ENCODE measurements at places on chromosomes 13 and 19.
A peak's percentile ranks its signal among the peaks of the same experiment; 100 is the strongest.

GRCh38 chr19:17997969-17998826 is 9.8 kb upstream of the ARRDC2 start:
- peak; percentile 29 for DNase-seq

DNA sequence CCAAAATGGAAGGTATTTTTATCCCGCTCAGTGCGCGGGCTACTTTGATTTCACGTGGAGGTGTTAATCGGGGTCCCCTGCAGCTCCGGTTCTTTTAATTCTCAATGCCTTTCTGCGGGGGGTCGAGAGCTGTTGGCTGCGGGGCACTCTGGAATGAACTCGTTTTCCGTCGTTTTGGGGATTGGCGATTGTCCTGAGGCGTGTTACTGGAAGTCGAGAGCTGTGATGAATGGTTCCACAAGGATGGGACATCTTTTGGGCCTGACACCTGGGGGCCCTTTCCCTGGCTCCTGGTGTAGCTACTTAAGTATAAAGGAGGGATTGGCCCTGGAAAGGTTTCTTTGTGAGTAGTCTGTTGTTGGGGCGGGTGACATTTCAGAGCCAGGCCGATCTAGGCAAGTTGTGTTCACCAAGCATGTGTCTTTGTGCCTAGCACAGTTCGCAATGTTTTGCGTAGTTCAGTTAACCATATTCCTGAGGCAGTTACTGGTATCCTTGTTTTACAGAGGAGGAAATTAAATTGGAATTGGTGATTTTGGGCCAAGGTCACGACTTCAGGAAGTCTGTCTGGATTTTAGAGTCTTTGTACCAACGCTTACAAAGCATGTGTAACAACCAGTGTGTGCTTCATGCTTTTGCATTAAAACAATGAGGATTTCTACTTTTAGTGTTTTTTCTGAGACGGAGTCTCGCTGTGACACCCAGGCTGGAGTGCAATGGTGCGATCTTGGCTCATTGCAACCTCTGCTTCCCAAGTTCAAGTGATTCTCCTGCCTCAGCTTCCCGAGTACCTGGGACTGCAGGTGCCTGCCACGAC is 846 bp downstream of the RPL13A start:
- DNase-seq, result no peak

DNA sequence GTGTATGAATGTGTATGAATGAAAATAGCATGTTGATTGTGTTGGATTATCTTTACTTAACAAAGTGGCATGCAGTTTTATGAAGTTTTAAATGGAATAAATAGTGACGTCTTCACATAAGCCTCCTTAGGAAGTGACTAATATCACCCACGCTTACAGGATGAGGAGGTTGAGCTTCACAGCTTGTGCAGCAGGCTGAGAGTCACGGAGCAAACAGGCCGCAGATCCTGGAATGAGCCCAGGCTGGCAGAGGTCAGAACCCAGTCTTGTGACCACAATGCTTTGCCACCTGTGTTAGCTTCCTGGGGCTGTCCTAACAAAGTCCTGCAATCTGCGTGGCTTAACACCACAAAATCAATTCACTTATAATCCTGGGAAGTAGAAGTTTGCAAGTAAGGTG is 20.8 kb downstream of the LAIR2 start:
- DNase-seq, result no peak

DNA sequence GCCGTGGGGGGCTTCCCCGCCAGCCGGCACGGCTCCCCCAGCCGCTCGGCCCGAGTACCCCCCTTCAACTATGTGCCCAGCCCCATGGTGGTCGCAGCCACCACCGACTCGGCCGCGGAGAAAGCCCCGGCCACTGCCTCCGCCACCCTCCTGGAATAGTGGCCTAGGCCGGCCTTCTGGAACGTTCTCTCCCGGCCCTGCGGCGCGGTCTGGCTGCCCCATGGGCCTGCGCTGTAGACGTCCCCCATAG is 9.0 kb downstream of the C19orf25 start:
- DNase-seq, result no peak

DNA sequence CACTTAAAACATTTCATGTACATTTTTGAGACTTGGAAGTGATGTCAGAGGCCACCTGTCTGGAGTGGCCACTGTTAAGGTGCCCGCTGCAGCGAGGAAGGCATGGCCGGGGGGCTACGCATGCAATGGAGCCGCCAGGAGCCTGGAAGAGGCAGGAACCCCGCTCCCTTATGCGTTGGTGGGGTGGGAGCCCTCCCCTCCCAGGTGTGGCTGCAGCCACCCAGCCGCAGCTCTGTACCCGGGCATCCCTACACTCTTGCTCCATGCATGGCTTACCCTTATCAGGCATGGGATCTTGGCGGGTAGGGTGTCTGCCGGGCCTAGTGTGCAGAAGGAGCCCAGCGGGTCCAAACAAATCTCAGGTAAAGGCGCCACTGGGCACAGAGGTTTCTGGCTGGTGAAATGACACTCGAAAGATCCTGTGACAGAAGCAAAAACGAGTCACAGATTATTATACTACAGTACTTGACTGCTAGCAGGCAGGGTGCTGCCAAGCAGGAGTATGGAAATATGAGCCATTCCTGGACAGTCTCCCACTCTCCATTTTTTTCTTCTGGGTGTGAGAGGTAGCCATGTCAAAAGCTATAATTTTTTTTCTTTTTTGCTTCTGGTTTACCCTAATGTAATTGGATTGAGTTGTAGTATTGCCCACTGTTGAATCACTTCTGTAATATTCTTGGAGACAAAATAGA is 1606.3 kb upstream of the MIR17HG start:
- DNase-seq, result no peak

GRCh38 chr13:30346153-30346788 is 38.9 kb upstream of the KATNAL1 start:
- DNase-seq, result peak; percentile 41

DNA sequence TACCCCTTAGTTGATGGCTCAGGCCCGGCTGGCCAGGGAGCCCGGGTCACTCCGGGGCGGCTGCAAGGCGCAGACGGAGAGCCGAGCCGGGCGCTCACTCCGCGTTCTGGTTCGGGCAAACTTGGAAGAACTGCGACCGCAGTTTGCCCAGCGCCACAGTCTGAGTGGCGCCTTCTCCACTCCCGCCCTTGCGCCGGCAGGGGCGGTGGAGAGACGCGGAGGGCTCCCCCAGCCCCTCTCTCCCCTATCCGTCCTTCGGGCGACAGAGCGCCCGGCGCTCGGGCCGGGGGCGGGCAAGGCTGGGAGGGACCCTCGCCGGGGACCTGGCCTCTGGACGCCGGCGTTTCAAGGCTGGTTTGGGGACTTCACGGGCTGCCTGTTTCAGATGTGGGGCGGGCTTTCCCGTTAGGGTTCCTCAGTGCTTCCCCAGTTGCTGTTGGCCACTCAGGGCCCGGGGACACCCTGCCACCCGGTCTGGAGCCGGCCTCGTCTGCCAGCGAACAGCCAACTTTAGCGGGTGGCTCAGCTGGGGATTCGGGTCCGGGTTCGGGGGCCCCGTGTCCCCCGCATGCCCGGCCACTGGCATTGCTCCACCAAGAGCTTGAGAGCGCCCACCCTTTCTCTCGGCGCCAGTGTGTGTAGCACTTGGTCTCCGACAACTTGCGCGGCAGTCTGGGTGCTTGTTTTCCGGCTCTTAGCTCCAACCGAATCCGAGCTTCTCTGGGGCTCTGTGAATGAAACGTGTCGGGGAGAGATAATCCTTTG is 1.5 kb downstream of the GPC6 start:
- peak; percentile 10 for DNase-seq

DNA sequence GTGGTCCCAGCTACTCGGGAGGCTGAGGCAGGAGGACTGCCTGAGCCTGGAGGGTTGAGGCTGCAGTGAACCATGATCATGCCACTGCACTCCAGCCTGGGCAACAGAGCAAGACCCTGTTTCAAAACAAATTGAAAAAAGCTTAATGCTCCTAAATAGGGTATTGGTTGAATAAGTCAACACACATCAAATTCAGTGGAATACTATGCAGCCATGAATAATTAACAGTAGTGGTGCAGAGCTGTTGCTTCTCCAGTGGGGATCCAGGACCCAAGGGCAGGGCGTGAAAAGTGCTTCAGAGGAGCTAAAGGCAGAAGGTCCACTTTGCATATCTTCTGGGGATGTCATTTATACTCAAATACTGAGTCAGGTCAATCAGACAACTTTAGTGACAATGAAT is 18.2 kb downstream of the SIGLEC8 start:
- DNase-seq, result no peak

DNA sequence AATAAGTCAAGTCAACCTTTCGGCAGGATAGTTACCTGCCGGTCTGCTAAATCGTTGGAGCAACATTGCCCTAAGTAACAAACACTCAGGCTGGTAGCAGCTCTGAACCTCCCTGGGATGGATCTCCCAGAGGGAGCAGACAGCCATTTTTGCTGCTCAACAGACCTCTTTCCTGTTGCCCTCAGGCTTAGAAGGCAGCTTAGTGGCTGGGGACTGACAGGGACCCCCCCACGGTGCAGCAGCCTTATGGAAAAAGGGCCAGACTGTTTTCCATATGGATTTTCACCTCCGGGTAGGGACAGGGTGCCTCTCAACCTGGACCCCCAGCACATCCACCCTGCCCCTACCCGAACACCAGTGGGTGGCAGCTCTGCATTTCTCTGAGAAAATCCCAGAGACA is 49.7 kb downstream of the UBL3 start:
- DNase-seq, result no peak

- no peak for DNase-seq
Measured at GRCh38 chr19:5714816-5715215, 5.1 kb downstream of the LONP1 start.

DNA sequence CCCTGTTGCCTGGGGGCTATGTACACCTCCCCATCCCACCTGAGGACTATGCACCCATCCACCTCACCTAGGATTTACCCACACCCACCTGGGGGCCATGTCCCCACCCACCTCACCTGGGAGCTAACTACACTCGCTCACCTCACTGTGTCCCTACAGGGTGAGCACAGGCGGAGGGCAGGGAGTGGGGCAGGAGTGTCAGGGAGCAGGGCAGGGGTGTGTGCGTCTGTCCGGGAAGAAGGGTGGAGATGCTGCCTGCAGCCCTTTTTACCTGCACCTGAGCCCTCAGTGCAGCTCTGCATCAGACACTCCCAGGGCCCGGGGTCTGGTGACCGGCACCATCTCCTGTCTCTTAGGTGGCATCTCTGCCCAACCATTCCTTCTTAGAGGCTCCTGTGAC is 10.6 kb upstream of the CPAMD8 start:
- no peak for DNase-seq

DNA sequence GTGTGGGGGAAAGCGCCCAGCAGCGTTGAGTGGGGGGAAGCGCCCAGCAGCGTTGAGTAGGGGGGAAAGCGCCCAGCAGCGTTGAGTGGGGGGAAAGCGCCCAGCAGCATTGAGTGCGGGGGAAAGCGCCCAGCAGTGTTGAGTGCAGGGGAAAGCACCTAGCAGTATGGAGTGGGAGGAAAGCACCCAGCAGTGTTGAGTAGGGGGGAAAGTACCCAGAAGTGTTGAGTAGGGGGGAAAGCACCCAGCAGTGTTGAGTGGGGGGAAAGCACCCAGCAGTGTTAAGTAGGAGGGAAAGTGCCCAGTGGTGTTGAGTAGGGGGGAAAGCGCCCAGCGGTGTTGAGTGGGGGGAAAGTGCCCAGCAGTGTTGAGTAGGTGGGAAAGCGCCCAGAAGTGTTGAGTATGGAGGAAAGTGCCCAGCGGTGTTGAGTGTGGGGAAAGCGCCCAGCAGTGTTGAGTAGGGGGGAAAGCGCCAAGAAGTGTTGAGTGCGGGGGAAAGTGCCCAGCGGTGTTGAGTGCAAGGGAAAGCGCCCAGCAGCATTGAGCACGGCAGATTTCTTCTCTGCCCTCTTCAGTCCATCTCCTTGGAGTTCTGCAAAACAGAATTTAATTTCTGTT is 138.4 kb downstream of the ATP11A start:
- DNase-seq, result no peak
